ENCODE measurements at places on chromosomes 16 and 17.

GRCh38 chr17:75571885-75572215 is 15.8 kb upstream of the MYO15B start:
- DNase-seq: no peak

DNA sequence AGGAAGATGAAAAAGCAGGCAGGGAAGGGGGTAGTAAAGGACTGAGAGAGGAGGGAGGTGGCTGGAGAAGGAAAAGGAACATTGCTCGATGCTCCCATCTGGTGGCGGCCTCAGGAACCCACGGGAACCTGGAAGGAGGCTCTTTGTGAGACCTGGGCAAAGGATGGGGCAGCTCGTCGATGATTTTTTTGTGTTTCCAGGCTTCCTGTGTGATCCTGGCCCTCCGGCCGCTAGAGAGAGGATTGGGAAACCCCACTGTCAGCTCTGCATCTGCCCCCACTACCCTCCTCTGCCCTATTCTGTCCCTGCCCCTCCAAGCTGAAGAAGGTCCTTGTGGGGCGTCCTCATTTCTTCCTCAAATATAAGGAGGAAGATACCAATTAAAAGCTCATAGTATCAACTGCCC is 6.6 kb downstream of the WFIKKN2 start:
- DNase-seq: peak; percentile 49

- no peak for DNase-seq
Observed at GRCh38 chr16:75495076-75495674, at the start of gene CHST6. Gene CHST6 (minus strand): TSS chr16:75495441. CDS start chr16:75479828, 15,613 bp downstream.

DNA sequence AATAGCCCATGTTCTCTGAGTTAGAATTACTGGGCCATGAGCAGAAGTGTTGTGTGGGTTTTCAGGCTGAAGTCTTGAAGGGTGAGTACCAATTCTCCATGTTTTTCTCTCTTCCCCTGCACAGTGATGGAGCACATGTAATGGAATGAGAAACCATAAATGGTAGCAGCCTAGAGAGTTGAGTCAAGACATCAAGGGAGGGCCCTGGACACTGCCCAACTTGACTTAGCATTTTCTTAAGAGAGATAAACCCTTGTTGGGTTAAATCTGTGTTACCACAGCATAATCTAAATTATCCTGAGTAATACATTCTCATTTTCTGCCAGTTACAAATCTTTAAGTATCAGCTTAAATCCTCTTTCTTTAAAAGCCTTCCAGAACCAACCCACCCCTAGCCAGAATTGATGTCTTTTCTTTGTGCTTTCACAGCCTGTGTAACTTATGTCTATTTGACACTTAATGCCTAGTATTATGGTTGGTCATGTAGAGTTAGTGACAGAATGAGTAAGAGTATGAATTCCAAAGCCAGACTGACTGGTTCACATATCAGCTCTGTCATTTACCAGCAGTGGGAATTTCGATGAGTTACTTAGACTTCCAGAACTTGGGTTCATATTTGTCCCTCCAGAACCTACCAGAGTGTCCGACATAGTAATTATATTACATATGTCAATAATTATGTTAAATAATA is 27.0 kb upstream of the RGS9 start:
- no peak for DNase-seq

GRCh38 chr17:64077379-64077778 is 52.6 kb downstream of the ERN1 start:
- no peak for DNase-seq

DNA sequence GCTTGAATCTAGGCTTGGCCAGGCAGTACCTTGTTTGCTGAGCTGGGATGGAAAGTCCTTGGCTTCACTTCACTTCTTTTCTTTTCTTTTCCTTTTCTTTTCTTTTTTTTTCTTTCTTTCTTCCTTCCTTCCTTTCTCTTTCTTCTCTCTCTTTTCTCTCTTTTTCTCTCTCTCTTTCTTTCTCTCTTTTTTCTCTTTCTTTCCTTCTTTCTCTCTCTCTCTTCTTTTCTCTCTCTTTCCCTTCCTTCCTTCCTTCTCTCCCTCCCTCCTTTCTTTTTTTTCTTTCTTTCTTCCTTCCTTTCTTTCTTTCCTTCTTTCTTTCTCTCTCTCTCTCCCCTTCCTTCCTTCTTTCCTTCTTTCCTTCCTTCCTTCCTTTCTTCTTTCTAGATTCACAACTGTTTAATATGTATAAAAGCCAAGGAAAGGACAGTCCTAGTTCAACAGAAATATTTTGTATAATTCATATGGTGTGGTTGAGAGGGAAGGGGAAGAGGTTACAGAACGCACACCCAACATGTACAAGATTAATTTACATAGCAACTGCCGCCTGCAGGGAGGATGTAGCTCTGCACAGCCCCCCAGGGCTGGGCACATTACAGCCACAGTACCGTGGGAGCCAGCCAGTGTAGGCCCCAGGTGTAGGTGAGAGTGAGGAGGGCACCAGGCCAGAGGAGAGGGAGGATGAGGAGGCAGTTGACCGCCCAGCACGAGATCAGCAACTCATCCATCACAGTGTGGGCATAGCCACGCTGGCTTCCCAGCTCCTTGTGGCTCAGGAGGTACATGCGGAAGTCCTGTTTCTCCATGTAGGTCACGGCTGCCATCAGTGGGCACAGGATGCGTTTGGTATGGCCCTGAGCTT is 9.7 kb upstream of the ITGB3 start:
- DNase-seq: no peak

GRCh38 chr16:69626256-69626655 is 60.5 kb downstream of the NFAT5 start:
- DNase-seq: no peak

- no peak for DNase-seq
Observed at GRCh38 chr16:54430491-54431030, 144.0 kb upstream of the IRX3 start.

GRCh38 chr17:17059301-17059890 is 17.1 kb downstream of the MPRIP start:
- no peak for DNase-seq

DNA sequence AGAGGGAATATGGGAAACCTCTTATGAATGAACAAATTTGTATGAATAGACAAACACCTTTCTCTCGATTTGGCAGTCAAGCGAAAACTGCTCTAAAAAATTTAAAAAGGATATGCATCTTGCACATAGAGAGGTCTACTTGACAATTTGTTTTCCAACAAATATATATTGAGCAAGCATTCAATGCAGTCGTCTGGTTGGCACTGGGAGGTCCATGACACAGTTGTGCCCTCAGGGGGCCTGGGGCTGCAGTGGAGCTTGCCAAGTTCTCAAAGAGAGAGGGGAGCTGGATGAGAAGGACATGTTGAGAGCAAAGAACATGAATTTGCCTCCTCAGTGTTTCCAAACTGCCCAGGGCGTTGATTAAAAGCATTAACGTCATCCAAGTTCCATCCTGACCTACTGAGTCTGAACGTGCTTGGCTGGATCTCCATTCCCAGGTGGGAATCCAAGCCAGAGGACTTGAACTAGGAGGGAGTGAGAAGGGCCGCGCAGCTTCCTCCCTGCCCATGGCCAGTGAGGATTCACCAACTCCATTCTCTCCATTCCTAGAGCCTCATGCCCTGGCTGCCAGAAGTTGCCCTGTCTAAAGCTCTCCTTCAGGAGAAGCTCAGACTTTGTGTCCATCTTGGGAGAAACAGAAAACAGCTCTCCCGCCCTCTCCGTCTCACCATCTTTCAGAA is 24.5 kb downstream of the TBX2 start:
- no peak for DNase-seq

DNA sequence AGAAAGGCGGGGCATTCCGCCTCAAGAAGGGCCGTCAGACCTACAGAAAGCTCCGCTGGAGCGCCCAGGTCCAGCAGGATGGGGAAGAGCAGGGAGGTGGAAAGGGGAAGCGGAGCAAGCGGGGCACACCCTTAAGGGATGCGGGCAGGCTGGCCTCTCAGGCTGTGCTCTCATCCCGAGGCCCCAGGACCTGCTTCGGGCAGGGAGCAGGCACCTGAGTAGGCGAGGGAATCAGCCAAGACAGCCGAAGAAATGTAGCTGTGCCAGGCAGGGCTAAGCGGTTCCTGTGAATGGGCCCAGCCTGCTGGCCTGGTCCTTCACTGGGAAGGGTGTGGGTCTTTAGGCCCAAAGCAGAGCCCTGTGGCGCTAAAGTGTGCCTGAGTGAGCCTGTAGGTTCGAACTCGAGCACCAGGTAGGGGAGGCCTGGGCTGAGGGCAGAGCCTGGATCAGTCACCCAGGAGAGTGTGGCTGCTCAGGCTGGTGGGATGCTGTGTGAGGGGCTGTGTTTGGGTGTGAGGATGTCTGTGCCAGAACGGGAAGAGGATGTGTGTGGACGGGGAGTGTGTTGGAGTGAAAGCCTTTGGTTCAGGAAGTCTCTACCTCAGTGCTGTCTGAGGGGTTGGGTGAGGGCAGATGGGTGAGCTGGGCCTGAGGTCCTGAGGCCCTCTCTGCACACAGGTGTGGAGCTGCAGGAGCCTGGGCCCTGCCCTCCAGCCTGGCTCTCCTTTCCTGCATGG is 3.3 kb downstream of the TBX4 start:
- no peak for DNase-seq

DNA sequence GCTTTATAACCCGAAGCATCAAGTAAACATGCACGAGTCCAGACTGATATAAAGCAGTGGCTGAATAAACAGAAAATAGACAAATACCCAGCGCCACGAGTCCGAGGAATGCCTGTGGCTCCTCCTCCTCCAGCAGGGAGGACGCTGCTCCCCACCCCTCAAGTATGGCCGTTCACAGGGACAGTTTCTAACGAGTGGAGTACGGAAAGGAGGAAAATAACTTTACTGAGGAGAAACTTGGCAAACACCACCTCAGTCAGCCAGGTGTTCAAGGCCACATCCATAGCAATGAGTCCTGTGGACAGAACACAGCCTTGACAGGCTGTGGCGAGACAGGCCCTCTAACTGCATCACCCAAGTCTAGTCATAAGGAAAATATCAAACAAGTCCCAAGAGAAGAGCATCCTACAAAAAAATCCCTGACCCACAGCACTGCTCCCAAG is 9.2 kb downstream of the ZDHHC7 start:
- DNase-seq: no peak

DNA sequence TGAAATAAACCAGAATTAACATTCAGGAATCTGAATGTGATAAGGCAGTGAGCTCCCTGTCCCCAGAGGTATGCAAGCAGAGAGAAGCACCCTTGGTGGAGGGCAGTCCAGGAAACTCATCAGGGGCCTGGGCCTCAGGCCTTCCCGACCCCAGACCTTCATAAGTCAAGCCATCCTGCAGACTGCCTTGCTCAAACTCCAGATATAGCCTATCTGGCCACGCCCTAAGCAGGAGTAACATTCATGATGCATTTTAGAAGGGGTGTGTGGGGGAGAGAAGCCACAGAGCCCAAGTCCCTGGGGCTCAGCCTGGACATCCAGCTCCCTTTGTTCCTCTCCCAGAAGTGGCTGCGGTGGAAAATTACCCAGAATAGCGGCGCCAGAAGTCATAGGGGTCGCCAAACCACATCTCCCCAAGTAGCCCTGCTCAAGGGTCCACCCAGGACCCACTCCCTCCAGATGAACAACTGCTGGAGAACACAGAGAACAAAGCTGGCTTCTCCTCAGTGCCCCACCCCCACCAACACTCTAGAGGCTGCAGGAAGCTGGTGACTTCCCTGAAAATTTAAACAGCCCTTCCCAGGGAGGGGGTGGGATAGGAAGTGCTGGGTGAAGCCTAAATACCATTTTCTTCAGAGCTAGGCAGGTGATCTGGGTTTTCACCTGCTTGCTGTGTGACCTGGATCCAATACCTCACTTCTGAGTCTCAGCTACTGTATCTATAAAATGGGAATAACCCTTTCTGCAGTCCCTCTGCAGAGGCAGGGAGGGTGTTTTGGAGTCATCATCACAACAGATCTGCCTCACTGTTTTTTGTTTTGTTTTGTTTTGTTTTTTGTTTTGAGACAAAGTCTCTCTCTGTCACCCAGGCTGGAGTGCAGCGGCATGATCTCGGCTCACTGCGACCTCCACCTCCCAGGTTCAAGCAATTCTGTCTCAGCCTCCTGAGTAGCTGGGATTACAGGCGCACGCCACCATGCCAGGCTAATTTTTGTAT is 1.5 kb upstream of the SREBF1 start:
- no peak for DNase-seq

GRCh38 chr17:47862621-47863440 is 11.9 kb upstream of the SP6 start:
- DNase-seq: no peak

- DNase-seq: no peak
Observed at GRCh38 chr16:25051406-25052150, 36.4 kb upstream of the ARHGAP17 start.

DNA sequence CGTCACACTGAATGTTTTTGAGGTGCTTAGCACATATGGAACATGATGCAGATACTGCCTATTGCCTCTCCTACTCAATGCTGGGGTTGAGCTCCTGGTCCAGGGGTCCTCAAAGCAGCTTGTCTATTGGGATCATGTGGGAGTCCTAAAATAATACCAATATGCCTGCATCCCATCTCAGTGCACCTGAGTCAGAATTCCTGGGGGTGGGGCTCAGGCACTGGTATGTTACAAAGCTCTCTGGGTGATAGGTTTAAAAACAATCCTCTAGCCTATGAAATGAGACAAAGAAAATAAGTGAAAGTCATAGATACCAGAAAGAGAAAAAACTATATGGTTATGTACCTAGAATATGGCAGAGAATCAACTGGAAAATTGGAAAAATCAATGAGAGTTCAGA is 156.6 kb upstream of the NLRP1 start:
- DNase-seq: no peak

DNA sequence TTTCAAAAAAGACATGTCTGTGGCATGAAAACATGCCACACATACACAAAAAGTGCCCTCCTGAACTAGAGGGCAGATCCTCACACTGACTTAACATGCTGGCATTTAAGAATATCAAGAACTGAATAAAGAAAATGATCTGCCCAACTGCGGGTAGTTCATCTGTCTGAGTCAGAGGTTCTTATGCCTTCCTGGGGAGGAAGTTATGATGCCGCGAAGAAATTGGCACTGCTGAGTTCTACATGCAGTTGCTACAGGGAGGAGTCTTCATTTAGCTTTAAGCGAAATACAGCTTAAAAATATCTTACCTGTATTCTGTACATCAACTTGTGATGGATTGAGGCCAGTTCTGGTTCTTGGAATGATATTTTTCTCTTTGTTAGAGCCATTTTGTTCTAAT is 6.3 kb downstream of the ALDH3A2 start:
- no peak for DNase-seq

- no peak for DNase-seq
Observed at GRCh38 chr16:17828012-17828411, 357.3 kb upstream of the XYLT1 start.

DNA sequence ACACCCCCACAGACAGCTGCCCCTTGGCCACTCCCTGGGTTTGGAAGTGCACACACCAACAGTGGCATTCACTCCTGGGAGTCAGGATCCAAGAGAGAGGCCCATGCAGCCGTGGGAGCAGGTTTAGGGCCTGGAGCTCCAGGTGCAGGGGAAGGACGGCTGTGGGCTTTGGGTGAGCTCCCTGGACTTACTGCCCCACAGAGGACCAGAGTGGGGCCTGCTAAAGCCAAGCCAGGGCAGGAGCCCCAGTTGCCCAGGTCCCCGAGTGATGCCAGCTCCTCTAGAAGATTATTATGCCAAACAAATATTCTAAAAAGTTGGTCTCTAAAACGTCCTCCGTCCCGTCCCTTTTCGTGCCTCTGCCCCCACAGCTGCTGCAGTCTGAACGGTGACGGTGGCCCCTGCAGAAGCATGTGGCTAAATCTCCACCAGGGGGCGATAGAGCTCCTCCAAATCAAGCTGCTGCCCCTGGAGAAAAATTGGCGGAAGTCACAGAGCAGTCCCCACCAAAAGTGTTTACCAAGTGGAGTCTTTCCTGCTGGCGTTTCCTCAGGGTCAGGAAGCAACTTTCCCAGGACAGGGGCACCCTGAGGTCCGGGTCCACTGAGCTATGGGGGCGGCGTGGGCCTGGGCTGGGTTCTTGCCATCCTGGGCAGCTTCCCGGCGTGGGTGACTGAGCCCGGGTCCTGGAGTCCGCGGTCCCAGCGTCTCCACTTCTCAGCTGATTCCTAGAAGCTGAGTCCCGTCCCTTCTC is 4.2 kb downstream of the ARMC7 start:
- peak; percentile 93 for DNase-seq
